ENCODE measurements at places on chromosomes 1 and 21.
A peak's percentile ranks its signal among the peaks of the same experiment; 100 is the strongest.

GRCh38 chr1:89213347-89213746, 14.6 kb upstream of the GBP4 start:
- no peak for ATAC-seq

- ATAC-seq, result no peak
These were observed 103.8 kb downstream of the BRINP3 start for GRCh38 chr1:190373705-190374336.

DNA sequence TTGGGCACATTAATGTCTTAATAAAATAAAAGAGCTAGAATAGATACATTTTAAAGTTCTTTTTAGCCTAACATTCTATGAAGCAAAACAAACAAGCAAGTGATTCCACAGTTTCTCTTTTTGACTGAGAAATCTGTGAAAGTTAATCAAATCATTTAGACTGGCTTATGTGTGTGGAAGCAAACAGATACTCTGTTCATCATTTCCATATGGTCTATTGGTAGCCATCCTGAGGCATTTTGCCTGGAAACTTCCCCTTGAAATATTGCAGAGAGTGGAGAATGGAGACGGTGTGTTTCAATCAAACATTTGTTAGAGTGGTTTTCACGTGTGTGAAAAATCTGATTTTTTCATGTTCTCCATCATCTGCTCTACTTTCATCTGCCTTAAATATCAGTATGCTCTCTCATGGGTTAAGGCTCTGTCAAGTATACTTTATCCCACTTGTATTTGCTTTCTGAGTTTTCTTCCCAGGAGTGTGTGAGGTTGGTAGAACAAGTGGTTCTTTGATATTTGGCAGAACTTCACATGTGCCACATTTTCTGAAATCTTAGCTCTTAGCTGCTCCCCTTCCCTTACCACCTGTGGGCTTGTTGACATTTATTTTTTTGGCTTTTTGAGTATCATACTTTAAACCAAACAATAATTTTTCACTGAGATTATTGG, 139.1 kb upstream of the PTGFR start:
- ATAC-seq, result no peak

DNA sequence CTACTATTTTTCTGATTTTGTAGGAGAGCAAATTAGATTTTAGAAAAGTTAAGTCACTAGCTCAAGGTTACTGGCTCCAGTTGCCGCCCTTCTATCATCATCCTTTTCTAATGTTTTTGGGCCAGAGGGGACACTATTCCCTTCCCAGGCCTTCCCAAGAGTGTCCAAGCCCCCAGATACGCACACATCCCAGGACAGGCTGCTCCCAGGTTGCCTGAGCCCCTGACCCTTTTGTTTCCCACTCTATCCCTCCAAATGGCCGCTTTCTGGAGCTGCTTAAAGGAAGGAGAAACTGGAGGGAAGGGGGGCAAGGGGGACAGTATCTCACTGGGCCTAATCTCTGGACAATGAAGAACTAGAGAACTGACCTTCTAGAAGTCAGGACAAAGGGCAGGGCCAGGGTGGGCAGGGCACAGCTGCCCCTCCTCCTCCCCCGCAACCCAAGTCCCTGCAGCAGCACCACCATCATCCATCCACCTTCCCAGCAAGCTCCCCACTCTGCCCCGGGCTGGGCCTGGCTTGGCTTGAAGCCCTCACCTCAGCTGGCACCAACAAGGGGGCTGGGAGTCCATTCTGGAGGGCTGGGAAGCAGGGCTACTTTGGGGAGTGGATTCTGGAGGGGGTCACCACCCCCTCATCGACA, 1.1 kb upstream of the MAP7D1 start:
- no peak for ATAC-seq

DNA sequence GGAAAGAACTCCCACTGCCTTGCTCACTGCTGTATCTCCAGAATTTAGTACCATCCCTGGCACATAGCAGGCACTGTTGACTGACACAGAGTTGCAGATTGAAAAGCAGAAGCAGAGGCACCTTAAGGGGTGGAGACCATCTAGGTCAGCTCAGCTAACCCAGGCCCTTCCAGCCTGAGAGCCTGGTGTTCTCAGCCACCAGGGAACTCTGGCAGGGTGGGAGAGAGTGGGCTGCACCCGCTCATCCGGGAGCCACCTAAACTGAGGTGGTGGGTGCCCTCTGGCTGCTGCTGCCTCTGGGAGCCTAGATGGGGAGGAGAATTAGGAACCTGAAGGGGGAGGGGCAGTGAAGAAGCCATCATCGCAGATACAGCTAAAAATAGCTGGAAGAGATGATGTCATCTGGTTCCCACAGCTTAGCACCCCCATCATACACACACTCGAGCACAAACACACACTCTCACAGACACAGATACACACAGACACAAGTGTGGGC, 1.5 kb upstream of the TSPAN1 start:
- ATAC-seq, result peak; percentile 83

DNA sequence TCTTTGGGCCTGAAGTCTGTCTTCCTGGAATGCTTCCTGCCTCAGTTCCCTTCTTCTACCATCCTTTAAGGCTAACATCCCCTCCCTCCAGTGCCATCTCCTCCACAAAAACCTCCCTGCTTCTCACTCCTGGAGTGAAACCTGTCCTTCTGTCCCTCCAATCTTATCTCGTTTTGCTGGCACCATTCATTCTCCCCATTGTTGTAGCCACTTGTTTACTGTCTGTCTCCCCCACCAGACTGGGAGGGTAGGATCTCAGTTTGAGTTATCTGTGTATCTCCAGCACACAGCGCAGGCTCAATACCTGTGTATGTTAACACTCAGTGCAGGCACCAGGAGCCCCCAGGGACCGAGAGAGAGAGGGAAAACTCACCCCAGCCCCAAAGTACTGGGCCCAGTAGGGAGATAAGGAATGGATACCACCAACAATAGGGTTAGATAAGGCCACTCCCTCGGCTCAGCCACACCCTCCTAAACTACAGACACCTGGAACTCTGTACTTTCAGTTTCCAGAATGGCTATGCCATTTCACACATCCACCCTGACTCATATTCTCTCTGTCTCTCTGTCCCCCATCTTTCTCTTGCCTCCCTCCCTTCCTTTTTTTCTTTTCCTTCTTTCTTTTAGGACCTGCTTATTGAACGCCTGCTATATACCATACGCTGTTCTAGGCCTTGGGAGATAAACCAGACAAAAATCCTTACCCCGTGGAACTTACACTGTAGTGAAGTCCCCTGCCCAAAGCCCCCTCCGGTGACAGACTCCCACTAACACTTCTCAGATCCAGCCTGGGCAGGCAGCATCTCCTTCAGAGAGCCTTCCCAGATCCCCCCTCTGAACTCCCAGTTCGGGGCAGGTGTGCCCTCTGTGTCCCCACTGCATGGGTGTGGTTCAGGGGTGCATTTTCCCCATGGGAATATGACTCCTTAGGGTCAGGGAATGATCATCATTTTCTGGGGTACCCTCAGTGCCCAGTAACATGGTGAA, 3.3 kb upstream of the SSBP3 start:
- no peak for ATAC-seq

DNA sequence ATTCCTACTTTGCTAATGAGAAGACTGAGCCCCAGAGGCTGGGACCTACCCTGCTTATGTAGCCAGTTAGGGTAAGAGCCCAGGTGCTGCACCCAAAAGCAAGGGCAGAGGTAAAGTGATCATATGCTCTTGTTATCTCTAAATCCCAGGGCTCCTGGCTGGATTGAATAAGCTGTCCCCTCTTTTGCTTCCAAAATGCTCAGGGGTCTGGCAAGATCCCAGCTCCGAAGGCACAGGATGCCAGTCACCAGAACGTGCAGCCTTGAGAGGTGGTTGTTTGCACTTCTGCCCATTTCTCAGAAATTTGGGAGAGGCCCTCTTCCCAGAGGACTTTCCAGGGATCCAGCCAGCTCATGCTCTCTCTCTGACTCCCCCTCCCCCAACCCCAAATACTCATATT, 142.4 kb upstream of the TMEM51 start:
- ATAC-seq, result no peak

- ATAC-seq, result no peak
These were observed 81.3 kb upstream of the PPIH start for GRCh38 chr1:42576935-42577334.

GRCh38 chr1:38783640-38784229, 75.8 kb downstream of the RRAGC start:
- no peak for ATAC-seq

DNA sequence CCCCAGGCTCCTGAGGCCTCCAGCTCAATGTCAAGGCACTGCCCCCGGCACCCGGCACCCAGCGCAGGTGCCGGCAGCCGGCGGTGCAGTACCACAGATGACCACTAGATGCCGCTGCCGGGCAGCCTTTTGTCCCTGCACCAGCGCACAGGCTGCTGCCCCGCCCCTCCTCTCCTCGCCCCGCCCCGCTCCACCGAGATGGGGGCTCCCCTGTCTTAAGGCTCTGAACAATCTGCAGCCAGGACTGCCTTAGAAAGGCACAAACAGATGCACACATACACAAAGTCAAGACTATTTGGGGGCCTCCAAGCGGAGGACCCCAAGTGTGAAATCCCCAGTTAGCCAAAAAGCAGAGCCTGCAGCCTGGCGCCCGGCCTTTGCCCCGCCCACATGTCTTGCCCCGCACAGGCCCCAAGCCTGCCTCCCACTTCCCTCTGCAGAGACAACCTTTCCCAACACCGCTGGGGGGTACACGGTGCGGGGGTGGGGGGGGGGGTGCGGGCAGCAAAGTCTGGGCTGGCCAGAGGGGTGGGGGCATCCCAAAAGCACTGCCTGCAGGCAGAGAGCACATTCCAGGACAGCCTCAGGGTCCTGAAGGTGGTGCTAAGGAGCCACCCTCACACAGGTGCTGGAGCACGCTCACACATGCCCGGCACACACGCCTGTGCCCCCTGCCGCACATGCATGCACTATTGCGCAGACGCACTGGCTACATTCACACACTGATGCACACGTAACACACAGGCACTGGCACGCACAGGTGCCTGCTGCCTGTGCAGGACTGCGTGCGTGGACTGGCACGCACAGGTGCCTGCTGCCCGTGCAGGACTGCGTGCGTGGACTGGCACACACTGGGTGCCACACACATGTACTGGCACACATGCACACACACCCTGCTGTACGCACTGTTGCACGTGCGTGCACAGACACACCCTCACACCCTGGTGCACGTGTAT, 37.1 kb downstream of the ARHGEF16 start:
- peak; percentile 79 for ATAC-seq

- ATAC-seq, result peak; percentile 68
These were observed 88.0 kb downstream of the NTNG1 start for GRCh38 chr1:107228704-107229371.

- no peak for ATAC-seq
These were observed 105.4 kb upstream of the F3 start for GRCh38 chr1:94646786-94647555.

DNA sequence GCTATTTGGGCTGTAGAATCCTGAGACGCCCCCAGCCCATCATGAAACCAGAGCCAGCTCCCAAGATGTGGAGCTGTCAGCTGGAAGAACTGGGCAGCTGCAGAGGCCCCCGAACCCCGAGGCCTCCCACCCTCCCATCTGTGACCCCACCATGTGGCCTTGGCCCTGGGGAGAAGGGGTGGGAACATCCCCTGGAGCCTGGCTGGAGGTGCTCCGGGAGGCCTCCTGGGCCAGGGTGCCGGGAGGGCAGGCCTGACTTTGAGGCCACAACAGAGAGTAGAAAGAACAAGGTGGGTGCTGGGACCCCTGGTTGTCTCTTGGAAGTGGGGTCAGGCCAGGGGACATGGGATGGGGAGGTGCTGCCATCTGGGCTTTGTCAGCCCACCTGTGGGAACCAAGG, 6.0 kb upstream of the SMYD3 start:
- ATAC-seq, result no peak

- ATAC-seq, result no peak
These were observed 1.1 kb downstream of the TOR1AIP1 start for GRCh38 chr1:179883040-179883744.

DNA sequence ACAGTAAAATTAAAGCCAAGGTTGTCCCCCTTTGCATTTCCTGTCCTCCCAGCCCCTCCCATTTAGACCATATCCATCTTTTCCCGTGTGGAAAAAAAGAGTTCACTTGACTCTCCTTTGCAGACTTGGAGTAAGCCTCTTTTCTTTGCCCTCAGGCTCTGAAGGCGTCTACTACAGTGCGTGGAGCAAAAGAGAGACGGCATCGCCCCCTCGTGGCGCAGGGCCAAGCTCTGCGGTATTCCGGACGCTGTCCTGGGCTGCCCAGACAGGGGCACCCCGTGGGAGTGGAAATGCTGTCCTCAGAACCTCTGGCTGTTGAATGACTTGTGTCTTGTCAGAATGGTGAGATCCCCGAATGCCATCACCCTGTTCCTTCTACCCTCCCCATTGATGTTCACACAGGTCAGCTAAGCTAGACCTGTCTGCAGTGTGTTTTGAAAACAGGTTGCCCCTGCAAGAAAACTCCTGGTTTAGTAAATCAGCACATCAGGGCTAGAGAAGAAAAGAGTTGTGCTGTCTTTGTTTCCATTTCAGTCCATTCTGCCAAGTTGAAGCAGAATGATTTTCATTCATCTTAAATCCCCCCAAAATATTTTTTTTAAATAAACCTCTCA, 12.3 kb upstream of the GJA8 start:
- ATAC-seq, result peak; percentile 100

DNA sequence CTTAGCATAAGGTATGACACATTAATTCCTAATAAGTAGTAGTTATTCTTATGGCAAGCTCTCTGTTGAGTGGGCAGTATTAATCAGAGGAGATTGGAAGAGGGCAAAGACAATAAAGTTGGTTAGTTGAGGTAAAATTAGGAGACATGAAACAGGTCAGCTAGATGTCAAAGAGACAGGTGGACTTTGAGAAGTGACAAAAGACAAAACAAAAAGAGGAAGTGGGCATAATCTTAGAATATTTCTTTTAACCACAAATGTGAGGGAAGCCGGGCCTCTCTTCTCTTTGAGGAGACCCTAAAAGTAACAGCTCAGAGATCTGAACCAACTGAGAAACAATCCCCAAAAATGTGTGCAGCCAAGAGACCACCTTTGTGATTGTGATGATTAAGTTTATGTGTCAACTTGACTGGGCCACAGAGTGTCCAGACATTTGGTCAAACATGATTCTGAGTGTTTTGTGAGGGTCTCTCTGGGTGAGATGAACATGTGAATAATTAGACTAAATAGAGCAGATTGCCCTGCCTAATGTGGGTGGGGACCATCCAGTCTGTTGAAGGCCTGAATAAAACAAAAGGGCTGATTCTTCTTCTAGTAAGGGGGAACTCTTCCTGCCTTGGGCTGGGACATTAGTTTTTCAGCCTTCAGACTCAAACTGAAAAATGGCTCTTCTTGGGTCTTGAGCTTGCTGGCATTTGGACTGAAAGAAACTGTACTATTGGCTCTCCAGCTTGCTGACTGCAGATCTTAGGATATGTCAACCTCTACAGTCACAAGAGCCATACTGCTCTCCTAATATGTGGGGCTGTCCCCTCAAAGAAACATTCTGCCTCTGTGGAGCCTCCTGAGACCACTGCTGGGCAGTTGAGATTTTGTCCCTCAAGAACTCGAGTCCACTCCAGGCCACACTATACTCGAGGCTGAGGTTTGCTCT, 40.0 kb downstream of the FCRL5 start:
- ATAC-seq, result no peak

DNA sequence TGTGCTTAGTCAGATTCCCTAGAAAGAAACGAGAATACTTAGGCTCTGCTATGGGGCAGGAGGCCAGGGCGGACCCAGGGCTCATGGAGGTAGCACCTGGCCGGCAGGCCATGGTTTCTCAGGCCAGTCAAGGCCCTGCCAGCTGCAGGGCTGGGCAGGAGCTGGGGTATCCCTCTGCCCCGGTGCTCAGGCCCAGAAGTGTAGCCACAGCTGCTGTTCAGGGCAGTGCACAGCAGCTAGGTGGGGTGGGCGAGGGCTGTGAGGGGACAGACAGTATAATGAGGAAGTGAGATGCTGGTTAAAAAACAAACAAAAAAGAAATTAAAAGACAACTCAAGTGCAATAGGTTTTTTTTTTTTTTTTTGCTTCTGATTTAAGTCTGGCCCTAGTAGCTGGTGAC, 34.0 kb upstream of the EDN2 start:
- no peak for ATAC-seq

GRCh38 chr1:153485863-153486262, 25.4 kb upstream of the S100A7 start:
- peak; percentile 57 for ATAC-seq
